ENCODE measurements at places on chromosomes 12 and 14.

DNA sequence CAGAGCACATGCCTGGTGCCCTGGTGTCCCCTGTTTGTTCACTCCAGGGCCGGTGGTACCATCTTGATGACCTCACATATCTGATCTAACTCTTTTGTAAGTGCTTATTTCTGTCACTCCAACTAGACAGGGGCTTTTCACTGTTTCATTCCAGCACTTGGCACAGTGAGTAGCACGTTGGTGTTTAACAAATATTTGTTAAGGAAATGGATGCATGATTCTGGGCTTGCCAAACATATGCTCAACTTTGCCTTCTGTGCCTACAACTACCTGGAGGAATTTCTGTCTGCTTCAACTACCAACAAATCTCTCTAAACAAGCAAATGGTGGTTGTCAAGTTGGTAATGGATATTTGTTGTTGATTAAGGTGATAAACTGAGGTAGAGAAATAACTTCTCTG is 31.6 kb downstream of the PDE6H start:
- DNase-seq, result no peak

- DNase-seq, result no peak
Observed at GRCh38 chr12:106133136-106134087, 5.3 kb downstream of the NUAK1 start.

DNA sequence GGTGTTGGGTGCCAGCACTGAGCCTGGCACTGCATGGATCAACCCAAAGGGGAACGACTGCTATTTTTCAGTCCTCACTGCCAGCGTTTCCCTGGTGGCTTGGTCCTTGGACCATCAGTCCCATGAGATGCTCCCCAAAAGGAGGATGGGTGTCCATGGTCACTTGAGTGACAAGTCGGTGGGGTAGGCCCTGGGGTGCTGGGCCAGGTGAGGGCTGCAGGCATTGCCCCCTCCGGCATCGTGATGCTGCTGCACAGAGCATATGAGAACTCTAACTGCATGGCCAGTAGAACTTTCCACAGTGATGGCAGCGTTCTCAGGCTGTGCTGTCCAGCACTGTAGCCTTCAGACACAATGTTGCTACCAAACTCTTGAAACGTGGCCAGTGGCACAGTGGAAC is 16.2 kb downstream of the SETD1B start:
- DNase-seq, result no peak

- no peak for DNase-seq
Observed at GRCh38 chr14:77145975-77146740, 4.6 kb upstream of the ZDHHC22 start.

DNA sequence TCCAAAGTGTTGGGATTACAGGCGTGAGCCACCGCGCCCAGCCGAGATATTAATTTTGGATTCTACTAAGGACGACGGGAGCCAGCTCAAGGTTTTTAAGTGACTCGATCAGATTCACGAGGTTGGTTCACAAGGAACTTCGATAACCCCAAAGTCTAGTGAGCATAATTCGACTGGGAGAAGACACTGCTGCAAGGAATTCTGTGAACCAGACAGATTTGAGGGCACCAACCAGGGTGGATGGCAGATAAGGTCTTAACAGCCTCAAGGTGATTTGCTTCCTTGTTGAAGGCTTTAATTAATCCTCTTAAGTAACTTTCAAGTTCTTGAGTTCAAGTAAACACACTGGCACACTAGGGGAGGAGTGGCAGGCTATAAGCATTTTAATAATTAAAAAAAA is 1.1 kb upstream of the KLHDC2 start:
- DNase-seq, result no peak

GRCh38 chr14:35631071-35631805 is 97.3 kb downstream of the INSM2 start:
- DNase-seq, result no peak

DNA sequence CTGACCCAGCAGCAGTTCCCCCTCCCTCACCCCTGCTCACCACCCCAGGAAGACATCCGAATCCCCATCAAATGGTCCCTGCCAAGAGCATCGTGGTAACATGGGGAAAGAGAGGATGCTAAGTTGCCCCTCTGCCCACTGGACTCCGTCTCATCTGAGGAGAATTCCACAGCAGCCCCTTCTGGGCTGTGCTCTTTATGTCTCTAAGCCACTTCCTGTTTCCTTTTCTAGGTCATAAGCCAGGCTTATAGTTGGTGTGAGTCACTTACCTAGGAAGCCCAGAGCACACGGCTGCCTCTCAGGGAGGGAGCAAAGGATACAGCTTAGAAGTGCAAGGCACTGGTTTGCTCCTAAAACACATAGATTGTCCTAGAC is 76.0 kb downstream of the VCPKMT start:
- no peak for DNase-seq

- no peak for DNase-seq
Observed at GRCh38 chr12:127621366-127621765, 645.6 kb upstream of the TMEM132C start.

GRCh38 chr14:87601036-87601435 is 391.9 kb downstream of the GALC start:
- DNase-seq, result no peak

- DNase-seq, result no peak
Observed at GRCh38 chr12:96986883-96987523, 79.9 kb downstream of the NEDD1 start.

DNA sequence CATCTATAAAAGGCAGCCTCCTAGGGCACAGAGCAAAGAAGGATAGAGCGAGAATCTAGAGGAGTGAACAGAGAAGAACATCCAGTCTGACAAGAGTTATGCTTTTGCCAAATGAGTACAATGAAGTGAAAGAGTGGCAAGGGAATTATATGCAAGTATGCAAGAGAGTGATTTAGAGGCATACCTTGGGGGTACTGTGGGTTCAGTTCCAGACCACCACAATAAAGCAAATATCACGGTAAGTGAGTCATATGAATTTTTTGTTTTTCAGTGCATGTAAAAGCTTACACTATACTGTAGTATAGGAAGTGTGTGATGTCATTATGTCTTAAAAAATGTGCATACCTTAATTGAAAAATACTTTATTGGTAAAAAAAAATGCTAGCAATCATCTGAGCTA is 101.4 kb downstream of the SLC38A1 start:
- DNase-seq, result no peak

- DNase-seq, result no peak
Observed at GRCh38 chr14:103432627-103433026, 47.4 kb downstream of the MARK3 start.

- DNase-seq, result no peak
Observed at GRCh38 chr14:55964821-55965220, 153.4 kb upstream of the PELI2 start.

DNA sequence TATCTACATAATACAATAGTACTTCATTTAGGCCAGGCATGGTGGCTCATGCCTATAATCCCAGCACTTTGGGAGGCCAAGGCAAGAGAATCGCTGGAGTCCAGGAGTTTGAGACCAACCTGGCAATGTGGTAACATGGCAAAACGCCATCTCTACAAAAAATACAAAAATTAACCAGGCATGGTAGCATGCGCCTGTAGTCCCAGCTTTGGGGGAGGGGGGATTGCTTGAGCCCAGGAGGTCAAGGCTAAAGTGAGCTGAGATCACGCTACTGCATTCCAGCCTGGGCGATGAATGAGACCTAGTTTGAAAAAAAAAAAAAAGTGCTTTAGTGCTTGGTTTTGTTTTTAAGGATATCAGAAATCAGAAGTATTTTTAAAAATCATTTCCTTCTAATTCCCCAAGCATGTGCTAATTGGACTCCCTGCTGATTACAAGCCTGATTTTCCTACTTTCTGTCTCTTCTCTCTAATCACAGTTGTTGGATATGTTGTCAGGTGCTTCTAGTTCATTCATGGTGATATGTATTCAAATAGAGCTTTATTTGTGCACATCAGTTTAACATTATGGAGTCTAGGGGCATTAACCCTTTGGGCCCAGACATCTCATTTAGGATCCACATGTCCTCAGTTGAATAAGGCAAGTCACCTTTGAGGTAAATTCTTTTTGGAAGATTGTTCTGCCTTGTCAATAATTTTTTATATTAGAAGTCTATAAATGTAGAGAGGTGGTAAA is 7.0 kb upstream of the KRAS start:
- DNase-seq, result no peak

GRCh38 chr12:89215196-89215595 is 137.1 kb downstream of the DUSP6 start:
- no peak for DNase-seq

DNA sequence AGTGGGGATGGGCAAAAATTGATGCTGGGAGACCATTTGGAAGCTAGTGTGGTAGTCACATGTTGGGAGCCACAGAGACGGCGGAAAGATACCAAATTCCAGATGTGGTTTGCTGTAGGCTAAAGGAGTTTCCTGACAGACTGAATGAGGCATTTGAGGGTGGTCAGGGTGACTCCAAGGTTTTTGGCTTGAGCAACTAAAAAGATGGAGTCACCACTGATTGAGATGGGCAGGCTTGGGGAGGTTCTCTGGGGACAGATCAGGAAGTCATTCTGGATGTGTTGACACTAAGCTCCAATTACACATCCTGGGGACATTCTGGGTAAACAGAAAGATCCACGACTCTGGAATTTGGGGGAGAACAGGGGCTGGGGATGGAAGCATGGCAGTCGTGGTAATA is 15.5 kb upstream of the SERPINA9 start:
- DNase-seq, result no peak

DNA sequence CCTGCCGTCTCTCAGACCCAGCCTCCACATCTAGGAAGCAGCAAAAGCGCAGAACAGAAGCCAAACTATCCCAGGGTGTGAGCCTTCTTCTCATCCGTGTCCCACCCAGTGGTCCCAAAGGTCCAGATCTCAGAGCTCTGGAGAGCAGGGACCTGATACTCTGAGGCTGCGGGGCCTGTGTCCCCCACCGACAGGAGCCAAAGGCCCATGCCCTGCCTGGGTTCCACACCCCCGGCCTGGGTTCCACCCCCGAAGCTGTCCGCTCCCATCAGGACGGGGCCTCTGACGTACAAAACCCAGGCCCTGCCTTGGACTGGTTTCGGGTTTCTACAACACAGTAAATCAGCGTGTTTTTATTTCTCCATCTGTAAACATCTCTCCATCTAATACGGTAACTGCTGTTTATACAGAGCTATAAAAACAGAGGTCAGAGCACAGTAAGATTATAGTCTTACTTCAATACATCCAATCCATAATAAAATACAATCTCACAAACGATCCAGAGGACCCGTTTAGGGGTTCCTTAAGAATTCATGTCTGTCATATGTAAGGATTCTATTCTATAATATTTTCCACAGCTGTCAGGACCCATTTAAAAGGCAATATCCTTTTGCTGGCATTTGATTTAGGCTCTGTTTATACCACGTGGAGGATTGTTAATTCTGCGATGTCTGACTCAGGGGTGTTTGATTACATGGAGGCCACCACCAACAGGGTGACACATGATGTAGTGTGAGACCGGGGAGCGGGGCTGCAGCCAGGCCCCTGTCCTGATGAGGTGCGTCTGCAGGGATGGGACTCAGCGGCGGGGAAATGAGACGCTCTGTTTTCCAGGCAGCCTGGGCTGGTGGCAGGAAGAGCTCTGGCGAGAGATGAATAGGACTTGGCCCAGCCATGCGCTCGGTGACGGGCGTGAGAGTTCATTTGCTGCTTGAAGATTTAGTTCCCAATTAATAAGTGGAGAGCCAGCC is 110.3 kb downstream of the DICER1 start:
- DNase-seq, result no peak

- DNase-seq, result no peak
Observed at GRCh38 chr12:11768233-11768965, 118.9 kb downstream of the ETV6 start.

DNA sequence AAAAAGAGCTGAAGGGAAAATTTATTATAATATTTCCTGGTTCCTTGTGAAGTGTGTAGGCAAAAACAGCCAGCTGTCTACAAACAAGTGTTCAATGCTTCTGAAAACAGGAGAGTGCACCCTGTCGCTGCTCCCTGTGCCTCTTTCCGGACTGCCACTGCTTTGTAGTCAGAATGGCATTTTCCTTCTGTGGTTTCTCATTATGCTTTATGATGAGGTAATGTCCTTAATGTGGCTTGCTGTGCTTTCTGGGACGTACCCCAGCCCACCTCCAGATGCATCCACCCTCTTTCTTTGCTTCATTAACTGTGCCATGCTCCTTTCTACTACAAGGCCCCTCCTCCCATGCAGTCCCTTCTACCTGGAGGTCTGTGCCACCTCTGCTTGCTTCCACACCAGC is 148.1 kb downstream of the SYT1 start:
- DNase-seq, result no peak

GRCh38 chr12:24200010-24200409 is 250.5 kb upstream of the SOX5 start:
- no peak for DNase-seq

DNA sequence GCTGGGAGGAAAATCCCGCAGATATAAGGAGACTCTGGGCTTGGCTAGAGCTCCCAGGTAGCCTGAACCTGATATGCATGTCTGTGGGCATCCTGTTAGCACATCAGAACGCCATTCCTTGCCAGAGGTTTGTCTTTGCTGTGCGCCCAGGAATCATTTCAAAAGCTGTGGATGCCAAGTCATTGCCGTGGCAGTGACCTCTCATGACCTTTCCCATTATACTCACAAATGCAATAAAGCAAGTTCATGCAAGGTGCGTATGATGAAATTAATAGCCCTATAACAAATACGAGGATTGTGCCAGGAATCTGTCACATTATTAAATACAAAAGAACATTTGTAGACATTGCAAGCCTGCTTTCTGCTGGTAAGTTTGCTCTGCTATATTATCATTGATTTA is 229.1 kb upstream of the PELI2 start:
- no peak for DNase-seq

DNA sequence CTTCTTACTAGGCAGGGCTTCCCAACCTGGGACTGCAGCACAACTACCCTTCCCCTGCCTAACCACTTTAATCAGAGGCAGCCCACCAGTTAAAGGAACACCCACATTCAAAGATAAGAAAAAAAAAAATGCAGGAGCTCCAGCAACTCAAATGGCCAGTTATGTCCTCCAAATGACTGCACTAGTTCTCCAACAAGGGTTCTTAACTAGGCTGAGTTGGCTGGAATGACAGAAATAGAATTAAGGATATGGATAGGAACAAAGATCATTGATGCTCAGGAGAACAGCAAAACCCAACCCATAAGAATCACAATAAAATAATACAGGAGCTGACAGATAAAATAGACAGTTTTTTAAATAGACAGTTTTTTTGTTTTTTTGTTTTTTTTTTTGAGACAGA is 154.2 kb downstream of the PLCZ1 start:
- no peak for DNase-seq
